ENCODE measurements at places on chromosomes 7 and 10. TPM values are rescaled to one million over a fixed set of nuclear protein-coding genes. Genes with fewer than 3 reads are reported as not detected.
A peak's percentile ranks its signal among the peaks of the same experiment; 100 is the strongest.

Gene MMP21
- 0.04 TPM for polyA plus RNA-seq

Gene KIAA1549
- polyA plus RNA-seq = 1.4 TPM

Gene KAZALD1
- polyA plus RNA-seq = 3.0 TPM

Gene LIPM
- not detected for polyA plus RNA-seq

Gene ZNF365
- polyA plus RNA-seq = not detected

Gene KLF14
- polyA plus RNA-seq = 1.3 TPM

Gene OR9A2
- not detected for polyA plus RNA-seq

Gene CALHM3
- not detected for polyA plus RNA-seq

Gene TAS2R41
- not detected for polyA plus RNA-seq

GRCh38 chr7:69643265-69643664 lies 45.0 kb downstream of the AUTS2 start:
- DNase-seq = no peak

- no peak for DNase-seq
Observed at GRCh38 chr7:117682681-117683385, 190.4 kb downstream of the CTTNBP2 start.

- peak; percentile 17 for DNase-seq
Observed at GRCh38 chr10:6219494-6219836, 16.7 kb downstream of the PFKFB3 start.

- DNase-seq = no peak
Observed at GRCh38 chr7:81430761-81431160, 339.1 kb downstream of the HGF start.

DNA sequence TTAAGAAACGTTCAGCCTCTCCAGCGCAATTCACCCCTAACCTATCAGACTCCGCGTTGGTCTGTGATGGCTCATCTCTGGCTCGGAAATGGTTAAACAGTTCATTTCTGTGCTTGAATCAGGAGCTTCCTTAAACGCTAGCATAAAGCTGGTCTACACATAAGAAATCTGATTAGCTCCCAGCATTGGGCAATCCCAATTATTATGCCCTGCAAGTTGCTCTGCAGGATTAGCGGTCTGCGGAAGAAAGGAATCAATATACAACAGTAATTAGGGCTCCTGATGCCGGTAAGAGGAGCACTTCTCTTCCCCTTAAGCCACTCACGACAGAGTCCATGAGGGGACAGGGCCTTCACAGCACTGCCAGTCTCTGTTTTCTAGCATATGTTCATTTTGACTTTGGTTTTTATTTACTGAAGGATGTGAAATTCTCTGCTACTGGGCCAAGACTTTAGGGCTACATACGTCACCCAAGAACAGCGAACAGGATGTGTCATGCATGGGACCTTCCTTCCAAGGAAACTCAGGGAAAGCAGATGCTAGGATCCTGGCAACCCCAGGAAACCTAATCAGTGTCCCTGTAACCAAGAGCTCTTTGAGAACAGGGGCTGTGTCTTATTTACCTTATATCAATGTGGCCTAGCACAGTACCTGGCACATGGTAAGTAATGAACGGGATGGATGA lies 324.4 kb downstream of the KCNMA1 start:
- no peak for DNase-seq

GRCh38 chr7:81370822-81371221 lies 399.0 kb downstream of the HGF start:
- DNase-seq = no peak

DNA sequence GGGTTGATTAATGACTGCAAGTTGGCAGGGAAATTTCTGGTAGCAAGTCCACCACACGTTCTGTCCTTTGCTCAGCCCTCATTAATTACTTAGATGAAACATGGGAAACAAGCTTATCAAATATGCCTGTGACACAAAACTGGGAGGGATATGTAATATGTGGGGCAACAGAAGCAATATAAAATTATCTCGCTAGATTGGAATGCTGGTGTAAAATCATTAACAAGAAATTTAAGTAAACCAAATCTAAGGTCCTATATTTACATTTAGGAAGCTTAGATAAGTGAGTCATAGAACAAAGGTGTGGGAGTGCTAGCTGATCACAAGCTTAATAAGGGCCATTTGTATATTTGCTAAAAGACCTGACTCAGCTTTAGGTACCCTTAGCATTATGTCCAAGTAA lies 23.5 kb downstream of the TRPV5 start:
- DNase-seq = no peak

DNA sequence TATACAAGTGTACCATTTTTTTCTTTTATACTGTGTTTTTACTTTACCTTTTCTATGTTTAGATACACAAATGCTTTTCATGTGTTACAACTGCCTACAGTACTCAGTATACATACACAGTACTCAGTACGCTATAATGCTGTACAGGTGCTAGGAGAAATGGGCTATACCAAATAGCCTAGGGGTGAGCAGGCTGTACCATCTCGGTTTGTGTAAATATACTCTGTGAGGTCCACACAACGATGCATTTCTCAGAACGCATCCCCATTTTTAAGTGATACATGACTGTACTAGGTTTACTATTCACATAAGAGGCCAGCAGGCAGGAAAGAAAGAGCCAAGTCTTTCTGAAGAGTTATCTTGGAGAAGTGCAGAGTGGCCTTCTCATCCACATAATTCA lies 426.4 kb upstream of the MTPN start:
- no peak for DNase-seq

- no peak for DNase-seq
Observed at GRCh38 chr10:26781797-26782196, 79.0 kb downstream of the ABI1 start.

DNA sequence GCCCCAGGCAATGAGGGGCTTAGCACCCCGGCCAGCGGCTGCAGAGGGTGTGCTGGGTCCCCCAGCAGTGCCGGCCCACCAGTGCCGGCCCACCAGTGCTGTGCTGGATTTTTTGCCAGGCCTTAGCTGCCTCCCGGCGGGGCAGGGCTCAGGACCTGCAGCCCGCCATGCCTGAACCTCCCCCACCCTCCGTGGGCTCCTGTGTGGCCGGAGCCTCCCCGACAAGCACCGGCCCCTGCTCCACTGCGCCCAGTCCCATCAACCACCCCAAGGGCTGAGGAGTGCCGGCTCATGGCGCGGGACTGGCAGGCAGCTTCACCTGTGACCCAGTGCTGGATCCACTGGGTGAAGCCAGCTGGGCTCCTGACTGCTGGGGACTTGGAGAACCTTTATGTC lies 3.5 kb upstream of the ACSL5 start:
- no peak for DNase-seq

DNA sequence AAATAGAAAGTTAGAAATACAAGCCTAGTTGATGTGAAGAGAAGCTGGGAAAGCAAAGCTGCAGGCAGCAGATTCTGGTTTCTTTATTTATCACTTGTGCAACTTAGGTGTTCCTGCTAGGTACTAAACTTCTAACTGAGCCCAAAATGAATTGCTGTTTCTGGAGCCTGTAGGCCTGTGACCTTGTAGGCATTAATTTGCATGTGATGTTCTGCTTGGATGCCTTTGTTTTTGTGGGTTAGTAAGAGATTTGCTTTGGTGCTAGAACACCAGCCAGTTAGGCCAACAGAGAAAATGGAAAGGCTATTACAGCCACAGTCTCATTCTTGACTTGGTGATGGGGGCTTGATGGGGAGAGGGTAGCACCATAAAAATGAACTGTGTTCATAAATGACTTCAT lies 370.7 kb downstream of the PPP1R3A start:
- no peak for DNase-seq

GRCh38 chr10:132316133-132316532 lies 8.4 kb upstream of the STK32C start:
- no peak for DNase-seq

- peak; percentile 44 for DNase-seq
Observed at GRCh38 chr10:71684356-71685173, 35.0 kb downstream of the C10orf105 start.

DNA sequence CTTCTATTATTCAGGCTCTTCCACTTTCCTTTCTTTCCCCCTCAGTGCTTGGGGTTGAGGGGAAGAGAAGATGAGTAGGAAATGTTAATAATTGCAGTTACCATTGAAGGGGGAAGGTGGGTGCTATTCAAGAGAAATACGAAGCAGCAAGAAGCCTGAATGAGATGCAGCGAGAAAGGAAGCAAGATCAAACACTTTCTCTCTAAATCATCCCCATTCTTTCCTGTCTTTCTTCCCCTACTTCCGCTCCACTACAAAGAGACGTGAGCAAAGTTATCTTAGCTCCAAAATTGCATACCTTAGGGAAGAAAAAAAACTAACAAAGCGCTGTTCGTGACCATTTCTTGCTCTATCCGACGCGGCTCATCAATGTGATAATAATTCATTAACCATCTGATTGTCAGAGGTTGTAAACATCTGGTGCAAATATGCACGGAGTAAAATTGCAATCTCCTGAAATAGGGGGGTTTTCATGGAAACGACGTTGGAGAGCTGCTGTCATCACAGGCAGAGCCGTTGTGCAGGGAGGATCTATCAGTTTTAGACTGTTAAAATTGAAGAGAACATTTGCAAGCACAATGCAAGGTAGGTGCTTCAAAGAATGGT lies 15.2 kb upstream of the PARD3 start:
- no peak for DNase-seq

DNA sequence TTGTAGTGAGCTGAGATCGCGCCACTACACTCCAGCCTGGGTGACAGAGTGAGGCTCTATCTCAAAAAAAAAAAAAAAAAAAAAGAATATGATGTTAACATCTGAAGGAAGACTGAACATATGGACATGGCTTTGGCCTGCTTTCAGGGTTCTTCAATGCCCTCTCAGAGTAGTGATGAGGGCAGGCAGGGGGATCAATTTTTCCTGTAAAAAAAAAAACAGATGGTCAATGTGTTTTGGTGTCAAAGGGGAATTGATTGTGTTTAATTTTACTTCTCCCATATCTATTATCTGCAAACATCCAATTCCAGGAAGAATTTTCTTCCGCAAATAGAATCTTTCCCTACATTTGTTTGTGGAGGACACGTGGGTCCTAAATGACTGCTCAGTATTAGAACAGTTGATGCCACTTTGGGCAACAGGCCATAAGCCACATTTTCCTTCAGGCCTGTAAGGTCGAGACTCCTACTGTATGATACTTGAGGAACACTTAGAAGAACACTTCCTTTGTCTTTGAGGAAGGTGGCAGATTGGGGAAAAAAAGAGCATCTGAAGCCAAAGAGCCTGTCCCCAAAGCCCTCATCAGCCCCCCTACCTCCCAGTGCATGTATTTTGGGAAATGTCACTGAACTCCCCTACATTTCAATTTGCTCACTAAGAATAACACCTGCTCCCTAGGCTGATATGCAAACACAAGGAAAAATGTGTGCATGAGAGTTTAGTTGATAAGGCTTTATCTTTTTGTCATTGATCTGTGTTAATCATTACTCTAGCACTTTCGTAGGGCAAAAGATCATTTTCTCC lies 28.3 kb downstream of the MGAM2 start:
- DNase-seq = no peak

DNA sequence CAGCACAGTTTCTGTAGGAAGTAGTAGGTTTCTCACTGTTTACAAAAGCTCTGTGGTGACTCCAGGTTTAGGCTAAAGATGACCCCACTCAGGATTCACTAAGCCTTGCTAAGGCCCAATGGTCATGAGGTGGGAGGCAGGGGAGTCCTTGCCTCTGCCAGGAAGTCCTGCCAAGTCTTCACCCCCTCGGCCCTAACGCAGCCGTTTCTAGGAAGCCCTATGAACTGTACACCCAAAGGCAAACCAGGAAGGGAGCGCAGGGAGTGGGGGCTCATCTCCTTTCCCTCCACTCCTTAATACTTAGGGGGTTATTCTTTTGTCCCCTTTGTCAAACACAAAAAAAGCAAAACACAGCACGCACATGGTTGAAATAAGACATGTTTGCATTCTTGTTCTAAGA lies 64.6 kb downstream of the CTBP2 start:
- no peak for DNase-seq

DNA sequence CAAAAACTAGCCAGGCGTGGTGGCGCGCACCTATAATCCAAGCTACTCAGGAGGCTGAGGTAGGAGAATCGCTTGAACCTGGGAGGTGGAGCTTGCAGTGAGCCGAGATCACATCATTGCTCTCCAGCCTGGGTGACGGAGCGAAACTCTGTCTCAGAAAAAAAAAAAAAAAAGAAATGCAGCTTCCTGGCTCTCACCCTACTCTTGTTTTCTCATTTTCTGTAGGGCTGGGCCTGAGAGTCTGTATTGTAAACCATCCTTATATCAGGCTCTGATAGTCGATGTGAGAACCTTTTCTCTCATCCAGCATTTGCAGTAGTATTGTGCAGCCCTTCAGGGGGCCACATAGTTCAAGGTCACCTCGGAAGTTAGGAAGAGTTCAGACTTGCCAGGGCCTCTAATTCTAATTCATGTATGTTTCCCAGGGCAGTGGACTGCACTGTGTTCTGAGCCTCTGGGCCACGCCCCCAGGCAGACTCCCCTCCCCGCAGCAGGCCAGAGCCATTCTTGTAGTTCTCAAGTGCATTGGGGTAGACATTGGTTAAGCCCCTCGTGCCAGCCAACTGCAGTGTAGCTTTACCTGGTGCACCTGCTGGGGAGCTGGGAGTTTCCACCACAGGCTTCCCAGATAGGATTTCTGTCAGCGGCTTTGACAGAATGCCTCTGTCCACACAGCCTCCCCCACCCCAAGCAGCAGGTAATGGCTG lies 38.3 kb upstream of the PDCD4 start:
- no peak for DNase-seq

- no peak for DNase-seq
Observed at GRCh38 chr10:107619139-107619538, 454.6 kb upstream of the SORCS1 start.

DNA sequence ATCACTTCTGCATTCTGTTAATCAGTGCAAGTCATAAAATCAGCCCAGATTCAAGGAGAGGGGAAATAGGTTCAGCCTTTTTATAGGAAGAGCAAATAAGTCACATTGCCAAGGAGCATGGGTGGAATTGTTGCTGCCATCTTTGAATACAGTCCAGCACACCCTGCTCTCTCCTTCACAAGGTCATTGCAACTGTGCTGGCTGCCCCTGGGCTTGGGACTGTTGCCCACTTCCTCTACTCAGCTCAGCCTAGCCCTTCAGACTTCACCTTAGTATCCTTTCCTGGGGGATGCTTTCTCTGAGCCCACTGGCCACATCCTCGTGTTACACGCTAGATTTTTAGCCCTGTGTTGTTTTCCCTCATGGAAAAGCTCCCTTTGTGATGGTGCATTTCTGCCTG lies 527.7 kb downstream of the GALNT17 start:
- no peak for DNase-seq

DNA sequence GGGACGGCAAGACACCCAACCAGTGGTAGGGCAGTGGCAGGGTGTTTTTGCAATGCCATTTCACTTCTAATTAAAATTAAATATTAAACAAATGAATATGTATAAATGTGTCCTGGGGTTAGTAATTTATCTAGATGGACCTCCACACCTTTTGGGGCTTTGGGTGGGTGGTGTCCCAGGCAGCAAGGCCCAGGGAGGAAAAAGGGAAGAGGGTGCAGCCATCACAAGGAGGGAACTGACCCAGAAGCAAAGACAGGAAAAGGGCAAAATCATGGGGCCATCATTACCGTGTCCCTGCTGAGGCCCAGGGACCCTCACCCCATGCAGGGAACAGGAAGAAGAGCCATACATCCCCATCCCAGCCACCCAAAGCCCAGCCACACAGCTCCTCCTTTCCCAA lies 204.6 kb downstream of the GRID1 start:
- no peak for DNase-seq

- DNase-seq = no peak
Observed at GRCh38 chr10:131580076-131580652, 268.6 kb upstream of the TCERG1L start.

GRCh38 chr7:84720456-84721097 lies 466.3 kb downstream of the SEMA3D start:
- DNase-seq = no peak
